ENCODE measurements at places on chromosomes 6 and 20. TPM values are rescaled to one million over a fixed set of nuclear protein-coding genes. Genes with fewer than 3 reads are reported as not detected.

The LY6G5C gene
- not detected for total RNA-seq

The SLC25A27 gene
- 10.6 TPM for total RNA-seq

The ZSCAN16 gene
- 5.2 TPM for total RNA-seq

The PARD6B gene
- total RNA-seq, result 2.4 TPM

The SFTA2 gene
- total RNA-seq, result not detected

The HLA-DOB gene
- total RNA-seq, result 2.0 TPM

The GABRR2 gene
- 0.24 TPM for total RNA-seq

The PACRG gene
- not detected for total RNA-seq

The RSPO3 gene
- total RNA-seq, result not detected

The C20orf204 gene
- 1.8 TPM for total RNA-seq

The CNR1 gene
- 4.6 TPM for total RNA-seq

The BHLHE23 gene
- total RNA-seq, result not detected

The DAAM2 gene
- 8.3 TPM for total RNA-seq

The ADGRF1 gene
- total RNA-seq, result 5.4 TPM

The PROCR gene
- 53.3 TPM for total RNA-seq

The CALHM4 gene
- not detected for total RNA-seq

The C6orf58 gene
- total RNA-seq, result not detected

The PCMTD2 gene
- 117 TPM for total RNA-seq

The MARCKS gene
- total RNA-seq, result 27.9 TPM

The BMP7 gene
- 1.5 TPM for total RNA-seq
